ENCODE measurements at places on chromosomes 6 and 20. TPM values are rescaled to one million over a fixed set of nuclear protein-coding genes. Genes with fewer than 3 reads are reported as not detected.

Gene SNX14
- total RNA-seq = 100 TPM

Gene POPDC3
- not detected for total RNA-seq

Gene SNAP25
- total RNA-seq = 6.2 TPM

Gene RAB44
- 1.5 TPM for total RNA-seq

Gene CCDC28A
- 30.2 TPM for total RNA-seq

Gene SLC24A3
- total RNA-seq = 5.2 TPM

Gene PRSS35
- total RNA-seq = 0.66 TPM

Gene UFL1
- 27.5 TPM for total RNA-seq

Gene BMP5
- total RNA-seq = 0.76 TPM

Gene BTBD3
- 37.7 TPM for total RNA-seq

Gene DCDC2
- total RNA-seq = 110 TPM

Gene TPD52L2
- total RNA-seq = 78.0 TPM

Gene FRK
- total RNA-seq = 25.0 TPM

Gene LKAAEAR1
- total RNA-seq = 0.31 TPM

Gene EMILIN3
- total RNA-seq = 0.50 TPM

Gene FKBP5
- 267 TPM for total RNA-seq

Gene EYS
- not detected for total RNA-seq

Gene NKX2-4
- not detected for total RNA-seq

Gene JPH2
- total RNA-seq = 11.4 TPM

Gene ADA
- 6.5 TPM for total RNA-seq

Gene HLA-DRB1
- 267 TPM for total RNA-seq

Gene MICB
- total RNA-seq = 5.7 TPM

Gene IL17F
- not detected for total RNA-seq

Gene GSTA1
- total RNA-seq = 1.3 TPM

Gene SLC35B2
- total RNA-seq = 45.1 TPM

Gene KHDC1L
- total RNA-seq = not detected

Gene SIGLEC1
- 20.2 TPM for total RNA-seq

Gene DDO
- total RNA-seq = 3.6 TPM

Gene KHDRBS2
- 0.76 TPM for total RNA-seq

Gene CGAS
- total RNA-seq = 5.9 TPM

Gene TGM3
- 0.13 TPM for total RNA-seq

Gene CD93
- total RNA-seq = 104 TPM

Gene ANKRD6
- total RNA-seq = 29.5 TPM

Gene CLPSL1
- total RNA-seq = not detected

Gene WFDC5
- 1.0 TPM for total RNA-seq

Gene TRIM40
- total RNA-seq = not detected

Gene ARG1
- not detected for total RNA-seq

Gene CNR1
- total RNA-seq = 4.8 TPM

Gene OTOR
- total RNA-seq = not detected

Gene SHLD1
- total RNA-seq = 6.1 TPM

Gene TSPYL1
- total RNA-seq = 112 TPM

Gene TCP11
- total RNA-seq = 0.50 TPM

Gene ACTL10
- total RNA-seq = 3.0 TPM

Gene FYN
- total RNA-seq = 52.4 TPM

Gene TMX4
- total RNA-seq = 90.8 TPM

Gene TAAR2
- total RNA-seq = not detected

Gene SIRPB2
- total RNA-seq = 8.2 TPM

Gene TRIM31
- total RNA-seq = 0.22 TPM

Gene IRF4
- 23.7 TPM for total RNA-seq

Gene IPCEF1
- total RNA-seq = 25.9 TPM

Measured in kidney (tissue), 22 donors.